ENCODE measurements at places on chromosomes 4 and X.
A peak's percentile ranks its signal among the peaks of the same experiment; 100 is the strongest.

- DNase-seq: no peak
These were observed 6.0 kb downstream of the RASL11B start for GRCh38 chr4:52868133-52868532.

DNA sequence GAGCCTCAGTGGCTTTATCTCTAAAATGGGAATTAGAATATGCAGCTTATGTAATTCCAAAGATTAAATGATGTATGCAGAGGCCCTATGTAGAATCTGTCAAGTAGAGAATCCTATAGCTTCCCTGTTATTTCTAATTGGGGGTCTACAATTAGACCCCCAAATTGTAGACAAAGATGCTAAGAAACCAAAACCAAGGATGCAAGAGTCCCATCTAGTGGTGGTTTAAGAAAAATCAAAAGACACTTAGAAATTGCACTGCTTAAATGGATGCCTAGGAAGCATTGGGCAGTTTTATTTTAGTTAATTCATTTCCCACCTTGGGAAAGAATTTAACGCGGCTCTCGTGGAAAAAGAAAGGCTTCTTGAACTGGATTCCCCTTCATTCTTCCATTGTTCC, 115.2 kb downstream of the GABRA2 start:
- no peak for DNase-seq

DNA sequence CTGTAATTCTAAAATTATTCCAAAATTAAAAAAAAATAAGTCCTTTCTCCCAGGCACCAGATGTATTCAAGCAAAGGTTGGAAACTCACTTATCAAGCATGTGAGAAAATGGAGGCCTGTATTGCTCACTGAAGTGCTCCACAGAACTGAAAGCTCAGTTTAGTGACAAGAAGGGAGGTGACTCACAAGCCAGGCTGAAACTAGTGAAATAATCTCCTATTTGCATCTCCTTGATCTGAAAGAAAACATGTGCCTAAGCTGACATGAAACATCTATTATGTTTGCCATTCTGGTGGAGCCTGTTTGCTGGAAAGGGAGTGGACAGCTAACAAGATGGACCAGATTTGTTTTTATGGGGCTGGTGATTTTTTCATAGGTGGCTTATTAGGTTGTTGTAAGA, 54.0 kb upstream of the AMELX start:
- no peak for DNase-seq

DNA sequence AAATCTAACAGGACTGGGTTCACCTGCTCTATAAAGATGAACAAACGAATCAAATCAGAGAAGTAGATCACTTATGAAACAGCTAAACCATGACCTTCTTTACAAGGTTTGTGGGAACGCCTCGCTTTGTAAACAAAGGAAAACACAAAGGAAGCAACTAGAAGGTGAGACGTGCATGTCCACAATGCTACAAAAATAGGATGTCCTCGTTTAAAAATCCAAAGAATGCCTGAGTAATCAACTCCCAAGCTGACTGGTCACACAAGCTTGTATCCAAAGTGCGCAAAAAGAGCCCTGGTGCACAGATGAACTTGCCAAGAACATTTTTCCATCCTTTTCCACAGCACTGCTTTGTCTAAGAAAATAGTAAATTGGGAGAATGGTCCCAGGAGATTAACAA, 6.3 kb upstream of the SH3KBP1 start:
- DNase-seq: no peak

DNA sequence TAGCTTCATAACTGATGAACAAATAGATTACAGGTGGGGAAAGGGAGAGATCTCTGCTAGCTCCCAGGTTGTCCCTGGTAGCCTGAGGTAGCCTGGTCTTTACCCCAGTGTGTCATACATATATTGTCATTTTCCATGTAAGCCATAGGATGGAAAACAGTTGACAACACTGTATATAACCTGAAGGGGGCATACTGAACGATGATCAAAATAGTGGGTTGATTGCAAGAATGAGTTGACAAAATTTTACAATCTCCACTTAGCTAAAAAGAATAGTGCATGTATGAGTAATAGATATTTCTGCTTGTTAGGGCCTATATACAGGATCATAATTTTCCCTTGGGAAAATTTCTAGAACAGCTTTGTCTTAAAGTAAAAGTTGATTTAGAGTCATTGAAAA, 304.1 kb upstream of the HAND2 start:
- no peak for DNase-seq

- DNase-seq: no peak
These were observed 586 bp downstream of the HERC5 start for GRCh38 chr4:88457307-88458103.

DNA sequence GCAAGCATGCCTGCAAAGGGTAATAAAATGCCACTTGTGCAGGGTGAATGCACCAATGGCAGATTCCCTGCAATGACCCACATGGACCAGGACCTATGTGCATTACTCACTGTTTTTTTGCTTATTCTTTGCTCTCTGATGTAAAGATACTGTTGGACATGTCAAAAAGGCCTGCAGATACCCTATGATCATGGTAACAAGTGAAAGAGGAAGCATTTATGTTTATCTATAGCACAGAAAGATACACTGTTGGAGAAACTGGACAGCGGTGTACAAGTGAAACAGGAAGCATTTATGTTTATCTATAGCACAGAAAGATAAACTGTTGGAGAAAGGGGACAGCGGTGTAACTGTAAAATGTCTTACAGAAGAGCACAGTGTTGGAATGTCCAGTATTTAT, 127.5 kb downstream of the PAPSS1 start:
- no peak for DNase-seq

DNA sequence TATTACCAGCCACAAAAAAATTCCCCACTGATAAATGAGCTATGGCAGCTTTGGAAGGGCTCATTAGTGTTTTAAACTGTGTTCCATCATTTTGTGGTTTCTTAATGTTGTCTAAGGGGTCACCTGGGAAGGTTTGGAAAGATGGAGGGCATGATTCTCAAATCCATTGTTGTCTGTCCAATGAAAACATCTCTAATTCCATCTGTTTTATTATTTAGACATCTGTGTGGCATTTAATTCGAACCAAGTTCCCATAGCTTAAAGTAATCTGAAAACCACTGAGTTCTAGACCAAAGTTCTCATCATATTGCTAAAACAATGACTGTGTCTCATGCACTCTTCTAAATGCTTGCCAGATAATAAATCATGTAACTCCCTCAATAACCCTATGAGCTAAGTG, 103.8 kb upstream of the PPP3CA start:
- DNase-seq: no peak

GRCh38 chr4:76585897-76586360, 150.9 kb downstream of the SHROOM3 start:
- DNase-seq: no peak

GRCh38 chr4:83282049-83282535, 2.5 kb downstream of the COQ2 start:
- peak; percentile 74 for DNase-seq

GRCh38 chr4:5969336-5969735, 48.9 kb downstream of the C4orf50 start:
- no peak for DNase-seq

- DNase-seq: no peak
These were observed 33.9 kb downstream of the WDR1 start for GRCh38 chr4:10082459-10083272.

DNA sequence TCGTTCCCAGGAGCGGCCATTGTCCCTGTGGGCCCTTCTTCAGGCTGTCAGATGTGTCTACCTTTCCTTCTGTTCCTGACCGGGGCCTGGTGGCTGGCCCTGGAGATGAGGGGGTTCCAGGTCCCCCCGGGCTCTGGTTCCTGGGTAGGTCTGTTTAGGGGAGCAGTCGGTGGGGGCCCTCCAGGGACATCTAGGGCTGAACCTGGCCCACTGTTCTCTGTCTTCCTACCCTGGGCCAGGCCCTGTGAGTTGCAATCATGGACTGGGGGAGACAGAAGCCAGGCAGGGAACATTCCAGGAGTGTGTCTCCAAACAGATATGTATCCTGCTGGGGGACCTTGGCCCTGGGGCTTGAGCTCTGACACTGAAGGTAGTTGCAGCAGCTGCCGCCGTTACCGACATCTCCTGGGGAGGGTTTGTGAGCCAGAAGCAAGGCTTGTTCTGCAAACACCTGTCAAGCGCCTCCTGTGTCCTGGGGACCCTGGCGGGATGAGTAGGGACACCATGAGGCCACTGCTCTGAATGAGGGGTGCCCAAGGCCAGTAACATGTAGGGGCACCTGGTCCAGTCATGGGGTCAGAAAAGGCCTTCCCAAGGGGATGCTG, 49.5 kb upstream of the ADRA2C start:
- DNase-seq: no peak

Data from T-helper 2 cell (primary cell).